SK-N-MC (cell line): ENCODE measurements at places on chromosomes 2 and 18.
A peak's percentile ranks its signal among the peaks of the same experiment; 100 is the strongest.

DNA sequence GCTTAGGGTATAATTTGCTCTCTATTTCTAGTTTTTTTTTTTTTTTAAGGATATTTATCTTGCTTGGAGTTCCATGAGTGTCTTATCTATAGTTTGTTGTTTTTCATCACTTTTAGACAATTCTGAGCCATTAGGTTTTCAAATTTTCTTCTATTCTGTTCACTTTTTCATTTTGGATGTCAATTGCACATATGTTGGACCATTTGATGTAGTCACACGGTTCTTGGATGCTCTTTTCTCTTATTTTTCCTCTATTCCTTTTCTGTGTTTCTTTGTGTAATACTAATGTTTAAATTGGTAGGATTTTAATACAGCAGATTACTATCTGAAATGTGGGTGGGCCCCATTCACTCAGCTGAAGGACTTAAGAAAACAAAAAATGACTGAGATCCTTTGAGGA, 292.6 kb downstream of the CALCRL start:
- no peak for DNase-seq

DNA sequence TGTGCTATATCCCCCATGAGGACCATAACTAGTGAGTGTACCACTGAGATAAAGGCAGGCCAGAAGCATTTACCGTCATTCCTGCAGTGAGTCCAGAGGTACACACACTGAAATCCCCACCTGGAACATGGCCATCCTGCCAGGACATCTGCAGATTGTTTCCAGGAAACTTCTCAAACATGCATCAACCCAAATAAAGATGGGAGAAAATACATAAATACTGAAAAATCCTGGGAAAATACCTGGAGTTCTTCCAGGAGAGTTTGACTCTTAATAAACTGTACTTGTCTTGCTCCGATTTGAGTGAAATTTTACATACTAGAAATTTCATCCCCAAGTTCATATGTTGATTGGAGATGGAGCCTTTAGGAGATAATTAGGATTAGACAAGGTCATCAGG, 388.1 kb upstream of the KLHL29 start:
- no peak for DNase-seq

DNA sequence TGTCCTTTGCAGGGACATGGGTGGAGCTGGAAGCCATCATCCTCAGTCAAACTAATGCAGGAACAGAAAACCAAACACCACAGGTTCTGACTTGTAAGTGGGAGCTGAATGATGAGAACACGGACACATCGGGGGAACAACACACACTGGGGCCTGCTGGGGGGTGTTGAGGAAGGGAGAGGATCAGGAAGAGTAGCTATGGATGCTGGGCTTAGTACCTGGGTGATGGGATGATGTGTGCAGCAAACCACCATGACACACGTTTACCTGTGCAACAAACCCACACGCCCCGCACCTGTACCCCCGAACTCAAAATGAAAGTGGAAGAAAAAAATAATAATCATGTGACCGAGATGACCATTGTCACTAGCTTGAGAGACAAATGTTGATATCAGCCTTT, 114.7 kb downstream of the NDUFA10 start:
- no peak for DNase-seq

DNA sequence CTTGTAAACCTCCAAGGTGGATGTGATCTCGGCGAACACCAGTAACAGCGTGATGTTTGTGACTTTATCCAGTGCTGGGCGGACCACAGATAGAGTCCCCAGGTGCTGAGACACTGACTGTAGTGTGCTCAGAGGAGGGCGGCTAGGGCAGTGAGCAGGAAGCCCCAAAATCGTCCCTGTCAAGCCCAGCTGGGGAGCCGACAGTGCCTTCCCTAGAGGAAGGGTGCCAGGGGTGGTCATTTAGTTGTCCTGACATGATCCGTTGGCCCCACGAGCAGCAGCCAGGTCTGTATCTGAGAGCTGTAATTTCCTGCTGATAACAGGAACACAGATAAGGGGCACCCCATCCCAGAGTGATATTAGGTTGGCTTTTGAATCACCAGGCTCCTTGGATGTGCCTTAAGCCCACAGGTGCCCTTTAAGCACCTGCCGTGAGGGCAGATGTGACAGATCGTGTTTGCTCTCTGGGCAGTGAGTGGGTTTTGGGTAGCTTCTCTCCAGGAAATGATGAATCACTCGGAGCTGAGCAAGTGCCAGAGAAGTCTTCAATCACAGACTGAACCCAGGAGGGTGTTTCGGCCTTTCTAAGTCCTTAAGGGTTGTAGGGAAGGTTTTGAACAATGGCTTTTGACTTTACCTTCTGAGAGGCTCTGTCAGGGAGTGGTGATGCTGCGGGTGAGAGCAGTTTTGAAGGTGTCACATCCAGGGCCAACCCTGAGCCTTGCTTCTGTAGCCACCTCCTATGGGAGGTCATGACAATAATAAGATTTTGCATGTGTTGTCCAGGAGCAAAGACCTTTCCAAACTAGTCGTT, 7.7 kb downstream of the LPIN1 start:
- DNase-seq, result no peak

- DNase-seq, result peak; percentile 40
Observed at GRCh38 chr2:144183727-144184126, 336.2 kb downstream of the ZEB2 start.

- DNase-seq, result no peak
Observed at GRCh38 chr18:54749291-54749690, 79.0 kb upstream of the RAB27B start.

DNA sequence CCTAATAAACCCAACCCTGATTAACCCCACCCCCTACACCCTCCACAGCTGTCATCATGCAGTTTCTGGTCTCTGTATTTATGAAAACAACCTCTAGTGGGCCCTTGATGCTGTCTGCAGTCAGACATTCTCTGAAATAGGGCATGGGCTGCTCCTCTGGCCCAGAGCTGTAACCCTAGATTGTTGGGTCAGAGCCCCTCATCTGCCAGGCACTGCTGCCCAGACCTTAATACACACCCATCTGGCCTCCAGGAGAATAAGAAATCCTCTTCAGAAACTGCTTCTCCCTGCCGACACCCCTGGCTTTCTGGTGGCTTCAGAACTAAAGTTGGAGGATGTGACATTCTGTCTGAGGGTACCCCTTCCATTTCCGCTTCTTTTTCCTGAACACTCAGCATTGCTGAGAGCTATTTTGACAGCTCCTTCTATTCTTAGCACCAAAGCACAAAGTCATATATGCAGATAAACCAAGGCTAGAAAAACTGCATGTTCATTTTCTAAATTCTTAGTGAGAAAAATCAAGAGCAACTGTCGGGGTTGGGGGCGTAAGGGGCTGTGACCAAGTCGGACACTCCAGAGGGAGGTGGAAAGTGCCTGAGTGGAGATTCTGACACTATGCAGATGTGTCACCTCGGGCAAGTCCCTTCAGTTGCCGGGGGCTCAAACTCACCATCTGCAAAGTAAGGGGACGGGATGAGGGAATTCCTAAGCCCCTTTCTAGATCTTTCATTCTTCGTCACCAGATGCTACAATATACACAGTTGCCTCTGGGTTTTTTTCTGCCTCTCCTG, 28.7 kb downstream of the SRSF7 start:
- DNase-seq, result no peak

DNA sequence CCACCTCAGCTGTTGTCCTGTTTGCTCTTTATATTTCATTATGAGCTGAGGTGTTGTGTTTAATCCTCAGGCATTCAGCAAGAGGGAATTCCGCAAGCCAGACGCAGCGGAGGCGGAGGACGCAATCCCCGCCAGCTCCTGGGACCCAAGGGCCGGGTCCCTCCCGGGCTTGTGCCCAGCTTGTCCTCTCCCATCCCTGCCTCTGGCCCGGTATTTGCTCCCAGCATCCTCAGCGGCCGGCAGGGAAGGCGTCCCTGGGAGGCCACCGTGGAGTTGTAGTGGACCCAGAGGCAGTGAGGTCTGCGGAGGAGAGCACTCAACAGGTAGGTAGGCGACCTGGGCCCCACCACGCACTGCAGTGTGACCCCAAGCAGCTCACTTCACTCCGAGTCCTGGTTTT, 42.5 kb upstream of the FOSL2 start:
- DNase-seq, result no peak

DNA sequence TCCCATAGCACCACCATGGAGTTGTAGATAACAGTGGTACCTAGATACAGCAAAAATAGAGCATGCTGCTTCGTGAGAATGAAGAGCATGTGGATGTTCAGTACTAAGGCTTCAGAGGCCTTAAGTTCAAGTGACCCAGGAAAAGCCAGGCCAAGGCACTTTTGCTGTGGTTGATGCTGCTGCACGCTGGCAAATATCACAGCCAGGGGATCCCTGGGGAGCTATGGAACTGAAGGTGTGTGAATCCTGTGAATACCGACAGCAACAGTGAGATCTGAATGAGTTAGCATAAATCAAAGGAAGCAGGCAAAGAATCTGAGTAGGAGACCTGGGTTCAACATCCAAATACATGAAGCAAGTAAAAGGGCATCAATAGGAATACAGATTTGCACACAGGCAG, 158.6 kb upstream of the THUMPD2 start:
- no peak for DNase-seq

- peak; percentile 24 for DNase-seq
Observed at GRCh38 chr2:133247631-133248030, 320.6 kb downstream of the NCKAP5 start.

DNA sequence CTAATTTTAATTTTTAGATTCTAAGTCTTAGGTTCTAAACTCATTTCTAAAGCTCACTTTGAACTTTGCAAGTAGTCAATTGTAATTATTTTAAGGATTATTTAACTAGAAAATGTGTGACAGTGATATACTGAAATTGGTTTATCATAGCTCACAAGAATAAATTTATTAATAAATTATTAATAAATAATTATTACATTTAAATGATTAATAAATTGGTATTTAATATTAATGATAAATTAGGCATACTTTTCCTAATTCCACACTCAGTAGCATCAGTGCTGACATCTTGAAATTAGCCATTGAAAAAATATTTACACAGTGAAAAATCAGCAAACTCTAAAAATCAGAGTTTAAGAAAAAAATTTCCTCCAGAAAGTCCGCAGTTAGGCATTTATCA, 433.7 kb downstream of the FIGN start:
- DNase-seq, result no peak

DNA sequence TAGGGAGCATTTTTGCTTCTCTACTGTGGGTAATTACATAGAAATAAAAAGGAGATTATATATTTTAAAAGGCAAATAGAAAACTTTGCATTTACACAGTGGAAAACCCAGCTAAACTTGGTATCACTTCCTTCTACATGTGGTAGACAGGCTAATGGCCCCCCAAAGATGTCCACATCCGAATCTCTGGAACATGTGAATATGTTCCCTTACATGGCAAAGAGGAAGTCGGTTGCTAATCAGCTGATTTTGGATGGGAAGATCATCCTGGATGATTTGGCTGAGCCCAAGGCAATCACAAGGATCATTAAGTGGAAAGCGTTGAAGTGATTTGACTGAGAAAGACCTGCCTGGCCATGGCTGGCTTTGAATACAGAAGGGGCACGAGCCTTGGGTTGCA, 26.2 kb downstream of the CREG2 start:
- no peak for DNase-seq

- no peak for DNase-seq
Observed at GRCh38 chr2:221484761-221485502, 87.2 kb downstream of the EPHA4 start.

GRCh38 chr18:35581546-35581897, at the start of gene GALNT1:
Gene GALNT1, plus strand, starts transcription at chr18:35581740. Its CDS starts 72,923 bp downstream, at chr18:35654663.
- no peak for DNase-seq

DNA sequence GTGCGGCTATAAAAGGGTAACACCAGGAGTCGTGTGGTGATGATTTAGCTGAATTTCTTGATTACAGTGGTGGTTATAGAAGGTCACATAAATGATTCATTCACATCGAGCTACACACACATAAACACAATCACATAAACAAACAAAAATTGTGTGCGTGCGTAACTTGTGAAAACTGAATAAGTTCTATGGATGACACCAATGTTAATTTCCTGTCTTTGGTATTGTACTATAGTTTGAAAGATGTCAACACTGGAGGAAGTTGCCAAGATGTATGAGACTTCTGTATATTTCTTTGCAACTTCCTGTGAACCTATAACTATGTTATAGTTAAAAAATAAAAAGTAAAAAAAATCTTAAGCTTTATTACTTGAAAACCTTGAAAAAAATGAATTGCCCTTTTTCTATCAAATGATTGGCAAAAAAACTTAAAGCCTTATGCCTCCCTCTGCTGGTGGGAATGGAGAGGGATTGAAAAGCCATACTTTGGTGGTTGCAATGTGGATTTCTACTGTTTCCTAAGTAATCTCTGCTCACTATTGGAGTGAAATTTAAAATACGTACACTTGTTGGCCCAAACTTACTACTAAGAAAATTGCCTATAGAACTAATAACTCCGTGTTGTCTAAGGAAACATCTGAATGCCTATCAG, 227.7 kb downstream of the RPIA start:
- no peak for DNase-seq

DNA sequence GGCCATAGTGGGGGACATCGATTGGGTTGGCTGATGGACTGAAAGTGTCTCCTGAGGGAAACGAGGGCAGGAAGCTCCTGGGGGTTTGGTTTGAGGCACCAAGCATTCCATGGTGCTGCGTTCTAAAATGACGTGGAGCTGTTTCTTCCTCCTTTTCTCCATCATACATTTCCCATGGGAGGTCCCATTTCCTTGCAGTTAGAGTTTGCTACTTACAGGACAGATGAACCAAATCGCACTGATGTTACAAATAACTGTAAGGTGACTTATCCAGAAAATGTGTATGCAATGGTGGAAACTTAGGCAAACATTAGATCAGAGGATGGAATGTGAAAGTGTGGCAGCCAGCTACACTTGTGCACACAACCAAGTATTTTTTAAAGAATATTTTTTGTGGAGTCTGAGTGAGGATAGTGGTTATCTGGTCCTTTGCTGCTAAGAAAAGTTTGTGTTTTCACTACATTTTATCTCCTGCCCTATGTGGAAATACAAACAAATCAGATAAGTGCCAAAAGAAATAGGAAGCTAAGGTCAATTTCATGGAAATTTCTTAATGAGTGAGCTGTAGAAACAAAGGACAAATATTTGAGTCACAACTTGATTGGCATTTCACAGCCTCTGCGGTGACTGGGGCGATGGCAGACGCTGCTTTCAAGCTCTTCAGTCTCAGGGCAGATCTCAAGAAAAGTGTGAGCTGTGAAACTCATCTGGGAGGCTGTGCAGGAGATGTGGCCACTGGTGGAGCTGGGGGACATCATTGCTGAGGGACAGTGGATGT, 256.2 kb downstream of the TSN start:
- DNase-seq, result no peak

GRCh38 chr2:204023088-204023487, 86.5 kb downstream of the ICOS start:
- no peak for DNase-seq

DNA sequence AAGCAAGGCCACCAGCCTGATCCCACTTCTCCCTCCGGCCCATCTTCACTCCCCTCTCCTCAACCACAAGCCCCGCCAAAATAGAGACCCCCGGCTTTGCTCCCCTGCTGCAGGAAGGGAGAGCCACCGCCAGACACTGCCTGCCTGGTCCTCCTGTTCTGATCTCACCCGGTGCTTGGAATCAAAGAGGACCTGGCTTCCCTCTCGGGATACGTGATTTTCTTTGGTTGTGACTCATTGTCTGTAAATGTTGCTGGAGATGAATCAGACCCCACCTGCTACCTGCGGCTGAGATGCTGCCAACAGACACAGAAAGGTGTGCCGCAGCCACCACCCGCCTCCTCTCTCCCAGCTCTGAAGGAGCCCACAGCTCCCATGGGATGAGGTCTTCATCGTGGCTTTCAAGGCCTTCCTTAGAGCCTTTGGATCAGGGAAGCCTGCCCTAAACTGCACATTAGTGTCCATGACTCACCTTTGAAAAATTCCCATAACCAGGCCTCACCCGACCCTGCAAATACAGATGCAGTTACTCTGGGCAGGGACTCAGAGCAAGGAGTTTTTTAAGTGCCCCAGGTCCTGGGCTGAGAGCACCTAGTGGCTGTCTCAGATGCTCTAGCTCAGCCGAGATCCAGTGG, 79.4 kb upstream of the ZNF532 start:
- DNase-seq, result no peak
